ENCODE measurements at places on chromosomes 12 and 14.

- DNase-seq = no peak
These were observed 141.5 kb downstream of the NEDD1 start for GRCh38 chr12:97048421-97049035.

DNA sequence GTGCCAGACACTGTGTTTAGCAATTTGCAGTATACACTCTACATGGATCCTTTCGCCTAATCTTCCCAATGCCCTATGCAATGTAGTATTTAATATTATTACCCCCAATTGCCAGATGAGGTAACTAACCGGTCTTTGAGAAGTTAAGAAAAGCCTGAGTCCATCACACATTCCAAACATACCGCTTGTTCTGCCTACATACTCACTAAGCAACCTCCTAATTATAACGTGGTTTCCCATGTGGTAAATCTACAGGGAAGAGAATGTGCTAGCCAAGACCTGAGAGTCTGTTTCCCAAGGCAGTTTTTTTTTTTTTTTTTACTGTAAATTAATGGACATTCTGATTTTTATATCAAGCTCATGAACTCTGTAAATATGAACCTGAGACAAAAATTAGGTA, 37.2 kb downstream of the ATP2B1 start:
- no peak for DNase-seq

- DNase-seq = no peak
These were observed 65.9 kb downstream of the RNFT2 start for GRCh38 chr12:116804051-116804450.

DNA sequence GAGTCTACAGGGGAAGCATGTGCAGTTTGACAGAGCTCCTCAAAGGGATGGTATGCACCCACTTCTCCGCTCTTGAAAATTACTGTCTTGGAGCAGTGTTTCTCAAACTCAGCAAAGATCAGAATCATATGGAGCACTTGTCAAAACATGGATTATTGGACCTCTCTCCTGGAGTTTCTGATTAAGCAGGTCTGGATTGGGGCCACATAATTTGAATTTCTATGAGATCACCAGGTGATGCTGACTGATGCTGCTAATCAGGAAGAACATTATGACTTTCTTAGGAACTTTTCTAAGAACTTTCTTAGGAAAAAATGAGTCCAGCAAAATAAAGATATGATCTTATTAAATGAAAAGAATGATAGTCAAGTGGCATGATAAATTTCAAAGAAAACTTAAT, 144.3 kb downstream of the CPNE8 start:
- no peak for DNase-seq

DNA sequence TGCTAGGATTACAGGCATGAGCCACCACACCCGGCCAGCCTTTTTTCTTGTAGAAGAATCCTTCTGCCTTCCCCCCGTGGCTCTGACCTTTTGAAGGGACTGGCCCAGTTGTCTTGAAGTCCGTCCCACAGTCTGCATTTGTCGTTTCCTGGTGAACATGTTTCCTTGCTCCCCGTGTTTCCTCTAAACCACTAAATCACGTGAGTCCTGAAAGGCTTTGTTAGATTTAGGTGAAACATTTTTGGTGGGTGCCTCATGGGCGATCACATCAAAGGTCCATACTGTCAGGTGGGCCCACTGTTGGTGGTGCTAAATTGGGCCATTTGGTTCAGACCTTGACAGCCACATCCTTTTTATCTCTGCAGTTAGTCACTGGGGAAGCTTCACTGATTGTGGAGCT, 26.3 kb downstream of the MLXIP start:
- DNase-seq = no peak

- no peak for DNase-seq
These were observed 192.8 kb downstream of the NTF3 start for GRCh38 chr12:5624486-5625272.

- no peak for DNase-seq
These were observed 59.8 kb downstream of the MARK3 start for GRCh38 chr14:103444837-103445524.

- DNase-seq = peak; percentile 8
These were observed 361.8 kb downstream of the TMEM121 start for GRCh38 chr14:105888151-105888550.

- DNase-seq = no peak
These were observed 9.1 kb downstream of the CREBL2 start for GRCh38 chr12:12620730-12621315.

- no peak for DNase-seq
These were observed 53.8 kb downstream of the FZD10 start for GRCh38 chr12:130216031-130216430.

- DNase-seq = no peak
These were observed 236.7 kb downstream of the CACNA1C start for GRCh38 chr12:2289525-2289924.

GRCh38 chr12:130185455-130186391, 23.5 kb downstream of the FZD10 start:
- DNase-seq = no peak

DNA sequence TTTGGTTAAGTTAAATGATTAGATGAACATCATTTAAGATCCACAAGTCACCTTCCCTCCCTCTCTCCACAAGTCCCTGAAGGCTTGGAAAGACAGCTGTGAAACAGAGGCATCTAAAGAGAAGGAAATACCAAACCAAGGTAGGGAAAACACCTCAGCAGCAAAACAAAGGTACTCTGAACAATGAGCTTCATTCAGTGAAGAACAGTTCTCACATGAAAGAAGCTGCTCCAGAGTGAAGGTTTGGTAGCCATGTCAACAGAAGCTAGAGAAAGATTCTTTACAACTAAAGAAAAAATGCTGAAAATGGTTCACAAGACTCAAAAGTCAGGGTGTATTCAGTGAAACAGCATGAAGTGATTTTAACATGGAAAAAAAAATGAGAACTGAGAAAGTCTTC, 69.4 kb downstream of the FGD6 start:
- DNase-seq = no peak

DNA sequence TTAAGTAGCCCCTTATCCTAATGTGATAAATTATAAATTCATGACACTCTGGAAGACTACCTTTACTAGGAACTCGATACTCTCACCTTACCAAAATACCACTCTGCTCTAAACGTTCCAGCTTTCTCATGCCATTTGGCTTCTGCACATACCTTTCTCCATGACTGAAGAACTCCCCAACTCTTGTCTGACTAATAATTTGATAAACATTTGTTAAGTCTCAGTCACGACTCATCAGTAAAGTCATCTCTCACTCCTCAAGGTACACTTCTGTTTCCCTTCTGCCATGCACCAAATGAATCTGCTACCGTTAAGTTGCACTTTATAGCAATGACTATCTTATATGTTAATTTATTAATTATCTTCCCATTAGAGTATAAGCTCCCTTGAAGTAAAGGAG, 498.3 kb upstream of the NOVA1 start:
- no peak for DNase-seq

GRCh38 chr14:67943947-67944346, 124.4 kb downstream of the RAD51B start:
- DNase-seq = peak; percentile 67

DNA sequence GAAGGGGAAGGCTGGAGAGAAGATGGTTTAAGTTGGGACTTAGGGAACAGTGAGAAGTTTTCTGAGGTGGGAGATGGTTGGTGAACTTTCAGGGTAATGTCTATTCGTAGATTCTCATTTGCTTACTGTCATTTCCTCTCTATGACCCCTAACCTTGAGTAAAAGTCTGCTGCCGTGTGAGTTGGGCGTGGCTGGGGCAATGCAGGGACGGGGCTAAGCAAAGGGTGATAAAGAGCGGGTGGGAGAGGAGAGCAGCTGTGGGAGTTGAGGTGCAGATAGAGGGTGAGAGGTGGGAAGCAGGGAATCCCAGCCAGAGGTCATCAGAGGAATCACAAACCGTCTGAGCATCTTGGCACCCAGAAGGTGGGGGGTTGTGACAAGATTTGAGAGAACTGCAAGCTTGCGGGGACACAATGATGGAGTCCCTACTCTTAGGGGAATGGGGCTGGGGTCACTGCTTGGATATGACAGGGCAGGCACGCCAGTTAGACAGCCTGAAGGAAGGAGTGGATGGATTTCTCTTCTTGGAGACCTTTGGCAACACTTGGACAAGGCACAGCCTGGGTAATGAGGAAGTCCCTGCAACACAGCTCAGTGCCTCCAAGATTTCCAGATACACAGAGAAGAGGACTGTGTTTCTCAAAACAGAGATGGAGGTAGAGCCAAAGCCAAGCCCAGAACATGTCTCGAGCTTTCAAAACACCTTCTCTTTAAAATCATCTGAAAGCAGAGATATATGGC, 45.9 kb upstream of the CTDSP2 start:
- DNase-seq = no peak

DNA sequence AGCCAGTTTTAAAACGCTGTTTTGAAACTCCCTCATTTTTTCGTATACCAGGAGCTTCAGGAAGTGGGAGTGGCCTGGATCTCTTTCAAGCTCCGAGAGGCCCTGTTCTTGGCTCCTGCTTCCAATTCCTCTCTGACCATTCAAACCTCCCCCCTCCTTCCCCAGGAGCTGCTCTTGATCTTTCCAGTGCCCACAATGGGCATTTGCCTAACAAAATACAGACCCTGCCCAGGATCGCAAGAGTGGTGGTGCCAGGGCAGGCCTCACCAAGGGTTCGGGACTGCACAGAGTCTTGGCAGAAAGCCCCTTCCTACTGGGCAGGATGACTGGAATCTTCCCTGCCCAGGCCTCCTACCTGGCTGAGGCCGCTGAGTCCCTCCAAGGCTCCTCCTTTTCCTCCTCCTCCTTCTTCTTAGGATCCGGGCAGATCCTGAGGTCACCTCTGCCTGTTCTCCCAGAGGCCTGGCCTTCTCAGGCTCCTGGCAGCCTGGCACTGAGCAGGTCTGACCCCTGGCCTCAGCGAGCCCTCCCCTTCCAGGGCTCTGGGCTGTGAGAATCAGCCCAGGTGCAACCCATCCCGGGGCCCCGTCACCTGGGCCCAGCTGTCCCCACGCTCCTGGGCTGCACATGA, 46.9 kb upstream of the NOS1 start:
- DNase-seq = peak; percentile 78

GRCh38 chr14:104876251-104876699, 11.2 kb downstream of the CEP170B start:
- no peak for DNase-seq
